Activated CD8-positive, alpha-beta memory T cell treated with anti-CD3 and anti-CD28 coated beads, Interleukin-2, amount 50 U/mL, for 4 hours (primary cell): ENCODE measurements at places on chromosomes 11 and 22.

DNA sequence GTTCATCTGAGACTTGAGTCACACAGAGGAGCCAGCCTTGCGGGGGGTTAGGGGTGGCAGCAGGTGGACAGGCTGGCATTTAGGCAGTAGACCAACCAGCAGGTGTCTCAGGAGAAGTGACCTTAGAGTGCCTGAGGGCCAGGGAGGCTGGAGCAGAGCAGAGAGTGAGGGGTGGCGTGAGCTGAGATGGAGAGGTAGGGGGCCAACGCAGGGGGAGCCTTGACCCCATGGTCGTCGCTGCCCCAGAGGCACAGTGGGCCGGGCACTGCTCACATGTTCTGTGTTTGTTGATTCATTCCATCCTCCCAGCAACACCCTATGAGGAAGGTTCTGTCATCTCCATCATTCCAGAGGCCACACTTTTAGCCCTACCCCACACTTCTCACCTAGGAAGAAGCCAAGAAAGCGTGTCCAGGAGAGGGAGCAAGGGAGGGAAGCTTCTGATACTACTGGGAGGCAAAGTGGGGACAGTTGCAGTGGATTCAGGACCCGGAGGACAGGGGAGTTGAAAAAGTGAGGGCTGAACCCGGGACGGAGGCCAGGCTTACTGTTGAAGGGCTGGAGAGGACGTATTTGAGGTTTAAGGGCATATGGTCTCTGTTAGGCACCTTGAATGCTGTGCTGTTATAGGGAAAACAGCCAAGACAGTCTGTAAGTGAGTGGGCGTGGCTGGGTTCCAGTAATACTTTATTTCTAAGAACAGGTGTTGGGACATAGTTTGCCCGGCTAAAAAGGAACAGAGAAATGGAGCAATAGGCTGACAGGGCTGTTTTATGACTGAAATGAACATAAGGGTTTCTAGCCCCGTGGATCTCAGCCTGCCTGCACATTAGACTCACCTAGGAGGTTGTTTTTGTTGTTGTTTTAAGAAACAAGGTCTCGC lies 7.3 kb downstream of the SART1 start:
- DNase-seq = no peak

DNA sequence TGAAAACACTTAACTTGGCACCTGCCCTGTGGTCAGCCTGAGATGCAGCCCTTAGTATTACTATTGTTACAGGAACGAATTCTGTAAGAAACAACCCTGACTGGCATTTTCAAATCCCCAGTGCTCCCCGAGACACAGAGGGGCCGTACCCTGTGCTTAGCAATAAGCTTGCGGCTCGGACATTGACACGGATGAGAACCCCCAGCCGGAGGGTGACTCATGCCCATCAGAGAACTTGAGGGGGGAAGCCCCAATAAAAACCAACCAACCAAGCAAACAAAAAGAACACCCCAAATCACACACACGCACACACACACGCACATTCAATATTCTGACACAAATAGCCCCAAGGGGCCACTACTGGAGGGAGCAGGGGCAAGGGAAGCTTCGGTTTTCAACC lies 63.8 kb downstream of the SHISAL1 start:
- DNase-seq = no peak

- no peak for DNase-seq
These were observed 405.9 kb downstream of the NXPE2 start for GRCh38 chr11:115084231-115084630.

DNA sequence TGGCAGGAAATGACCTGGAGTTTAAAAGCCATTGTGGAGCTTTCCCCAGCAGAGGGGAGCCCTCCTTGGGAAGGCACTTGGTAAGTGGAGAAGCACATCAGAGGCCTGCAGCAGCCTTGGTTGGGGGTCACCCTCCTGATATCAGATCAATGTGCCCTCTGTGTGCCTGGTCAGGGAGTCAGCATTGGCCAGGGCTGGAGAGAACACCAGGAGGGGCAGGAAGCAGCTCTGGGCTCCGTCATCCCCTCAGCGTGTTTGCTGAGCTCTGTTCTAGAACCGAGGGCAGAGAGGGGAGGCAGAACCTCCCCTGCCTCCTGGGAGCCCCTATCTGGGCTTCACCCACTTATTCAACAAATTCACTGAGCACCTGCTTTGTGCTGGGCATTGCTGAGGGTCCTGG lies 846.0 kb downstream of the TBC1D22A start:
- DNase-seq = no peak

GRCh38 chr11:44437122-44437521 lies 127.2 kb upstream of the ALX4 start:
- no peak for DNase-seq

DNA sequence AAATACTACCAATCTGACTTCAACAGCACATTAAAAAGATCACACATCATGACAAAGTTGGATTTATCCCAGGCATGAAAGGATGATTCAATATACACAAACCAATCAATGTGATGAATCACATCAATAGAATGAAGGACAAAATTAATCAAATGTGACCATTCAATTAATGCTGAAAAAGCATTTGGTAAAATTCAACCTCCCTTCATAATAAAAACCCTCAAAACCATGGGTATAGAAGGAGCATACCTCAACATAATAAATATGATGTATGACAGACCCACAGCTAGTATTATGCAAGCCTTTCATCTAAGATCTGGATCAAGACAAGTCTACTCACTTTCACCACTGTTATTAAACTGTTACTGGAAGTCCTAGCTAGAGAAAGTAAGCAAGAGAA lies 921.7 kb upstream of the RAG2 start:
- DNase-seq = no peak

GRCh38 chr11:134669796-134670195 lies 257.8 kb upstream of the B3GAT1 start:
- no peak for DNase-seq

- DNase-seq = no peak
These were observed 40.5 kb downstream of the TPCN2 start for GRCh38 chr11:69089258-69089657.

DNA sequence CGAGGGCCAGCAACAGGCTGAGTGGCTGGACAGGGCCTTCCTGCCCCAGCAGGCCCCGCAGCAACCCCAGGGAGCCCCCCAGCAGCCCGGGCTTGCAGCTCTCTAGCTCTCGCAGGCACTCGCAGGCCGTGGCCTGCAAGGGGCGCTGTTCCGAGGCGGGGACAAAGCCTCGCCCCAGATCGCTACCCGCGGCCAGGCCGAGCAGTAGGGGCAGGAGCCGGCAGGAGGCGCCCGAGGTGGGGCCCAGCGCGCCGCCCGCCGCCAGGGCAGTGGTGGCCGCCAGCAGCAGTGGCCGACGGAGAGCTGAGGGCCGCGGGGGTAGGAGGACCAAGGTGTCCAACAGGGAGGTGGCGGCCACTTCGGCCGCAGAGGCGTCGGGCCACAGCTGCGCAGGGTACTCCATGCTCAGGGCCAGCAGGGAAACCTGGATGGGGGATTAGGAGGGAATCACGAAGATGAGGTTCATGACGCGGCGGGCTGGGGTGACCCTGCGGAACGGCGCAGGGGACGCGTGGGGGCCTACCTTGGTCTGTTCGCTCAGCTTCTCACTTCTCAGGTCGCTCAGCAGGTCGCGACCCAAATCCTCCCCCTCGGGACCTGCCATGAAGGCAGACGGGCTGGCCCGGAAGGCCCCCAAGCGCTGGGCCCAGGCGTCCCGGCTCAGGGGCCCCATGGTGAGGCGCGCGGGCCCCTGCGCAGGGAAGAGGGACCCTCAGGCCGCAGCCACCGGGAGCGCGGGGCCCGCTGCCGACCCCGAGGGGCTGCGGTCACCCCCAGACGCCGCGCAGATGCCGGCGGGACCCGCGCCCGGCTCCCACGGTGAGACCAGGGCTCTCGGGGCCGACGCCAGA lies 632 bp downstream of the AP5B1 start:
- DNase-seq = peak; percentile 72

- DNase-seq = no peak
These were observed 252.0 kb downstream of the CTTN start for GRCh38 chr11:70650075-70650909.

GRCh38 chr11:88157370-88157769 lies 17.9 kb downstream of the RAB38 start:
- DNase-seq = no peak

DNA sequence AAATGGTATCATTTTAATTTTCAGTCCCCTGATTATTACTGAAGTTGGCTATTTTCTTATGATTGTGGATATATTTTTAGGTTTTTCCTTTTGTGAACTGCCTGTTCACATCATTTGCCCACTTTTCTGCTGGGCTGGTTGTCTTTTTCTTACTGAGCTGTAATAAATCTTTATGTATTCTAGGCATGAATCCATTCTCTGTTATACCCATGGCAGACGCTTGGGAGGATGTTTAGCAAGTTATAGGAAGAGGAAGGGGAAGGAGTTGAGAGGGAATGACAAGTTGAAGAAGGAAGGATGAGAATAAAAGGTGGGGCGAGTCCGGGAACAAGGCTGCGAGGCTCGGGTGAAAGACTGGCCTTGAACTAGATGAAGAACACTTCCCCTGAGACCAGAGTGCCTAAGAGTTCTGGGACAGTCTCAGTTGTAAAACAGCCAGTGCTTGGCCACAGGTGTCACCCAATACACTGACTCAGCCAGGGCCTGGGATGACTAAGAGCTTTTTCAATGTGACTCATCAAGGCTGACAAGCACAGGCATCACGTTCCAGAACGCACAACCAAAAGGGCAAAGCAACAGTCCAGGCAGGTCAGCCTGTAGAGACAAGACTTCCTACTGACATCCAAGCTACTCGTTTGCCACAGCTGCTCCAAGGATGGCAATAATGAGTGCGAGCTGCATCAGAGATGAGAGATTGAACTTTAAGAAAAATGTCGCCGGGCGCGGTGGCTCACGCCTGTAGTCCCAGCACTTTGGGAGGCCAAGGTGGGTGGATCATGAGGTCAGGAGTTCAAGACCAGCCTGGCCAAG lies 35.2 kb downstream of the LRFN4 start:
- DNase-seq = no peak

- DNase-seq = no peak
These were observed 186.8 kb downstream of the TMEM135 start for GRCh38 chr11:87224486-87224885.

DNA sequence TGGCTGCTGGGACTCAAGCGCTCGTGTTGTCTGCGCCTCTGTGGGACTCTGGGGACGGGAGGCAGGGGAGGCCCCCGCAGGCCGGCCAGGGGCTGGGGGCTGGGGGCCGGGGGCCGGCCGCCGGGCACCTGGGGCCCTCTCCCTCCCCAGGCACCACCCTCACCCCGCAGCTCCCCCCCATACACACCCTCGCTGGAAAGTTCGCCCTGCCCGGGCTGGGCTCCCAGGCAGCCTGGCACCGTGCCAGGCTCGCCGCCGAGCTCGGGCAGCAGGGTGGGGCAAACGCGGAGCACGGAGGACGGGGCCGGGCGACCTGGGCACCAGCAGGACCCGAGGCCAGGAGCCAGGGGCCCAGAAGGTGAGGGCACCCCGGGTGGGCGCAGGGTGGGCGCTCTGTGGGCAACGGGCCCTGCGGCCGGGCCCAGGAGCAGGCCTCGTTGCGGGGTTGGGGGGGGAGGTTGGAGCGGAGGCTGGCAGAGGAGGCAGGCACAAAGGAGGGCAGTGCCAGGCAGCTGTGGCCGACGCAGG lies 76.7 kb upstream of the WNT7B start:
- peak; percentile 56 for DNase-seq

GRCh38 chr11:86978247-86978646 lies 23.1 kb upstream of the FZD4 start:
- no peak for DNase-seq

- no peak for DNase-seq
These were observed 71.6 kb downstream of the CCDC34 start for GRCh38 chr11:27291302-27291889.

GRCh38 chr22:30511109-30511508 lies 5.6 kb upstream of the SEC14L4 start:
- DNase-seq = no peak

DNA sequence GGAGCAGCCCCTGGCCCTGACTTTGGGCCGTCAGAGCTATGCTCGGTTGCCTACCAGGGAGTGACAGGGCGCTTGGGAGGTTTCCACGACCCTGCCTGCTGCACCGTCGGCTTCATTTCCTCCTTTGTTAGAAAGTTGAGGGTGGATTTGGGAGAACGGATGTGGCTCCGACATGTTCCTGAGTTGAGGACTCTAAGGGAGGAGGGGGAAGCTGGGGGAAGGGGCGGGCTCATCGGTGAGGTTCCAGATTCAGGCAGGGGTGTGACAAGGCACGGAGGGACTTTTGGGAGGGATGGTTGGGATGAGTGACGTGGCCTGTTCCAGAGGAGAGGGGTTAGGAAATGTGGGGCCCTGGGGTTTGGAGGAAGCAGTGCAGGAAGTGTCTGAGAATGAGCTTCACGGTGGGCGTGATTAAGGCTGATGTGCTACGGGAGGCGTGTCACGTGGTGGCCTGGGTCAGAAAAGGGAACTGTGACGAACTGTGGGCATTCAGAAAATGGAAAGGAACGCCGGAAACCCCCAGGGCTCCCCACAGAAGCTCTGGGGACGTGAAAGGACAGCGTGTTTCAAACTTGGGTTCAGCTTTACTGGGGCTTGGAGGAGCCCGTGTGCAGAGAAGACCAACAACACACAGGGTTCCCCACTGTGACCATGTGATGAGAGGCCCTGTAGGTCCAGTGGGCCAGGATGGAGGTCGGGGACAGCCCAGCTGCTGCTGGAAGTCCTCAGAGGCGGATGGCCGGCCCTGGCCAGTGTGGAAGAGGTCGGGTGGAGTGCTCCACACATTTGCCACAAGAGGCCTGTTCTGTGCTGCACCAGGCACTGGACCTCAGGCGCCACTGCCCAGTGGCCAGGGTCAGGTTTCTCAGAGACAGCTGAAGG lies 2.8 kb downstream of the PARVB start:
- DNase-seq = peak; percentile 63

DNA sequence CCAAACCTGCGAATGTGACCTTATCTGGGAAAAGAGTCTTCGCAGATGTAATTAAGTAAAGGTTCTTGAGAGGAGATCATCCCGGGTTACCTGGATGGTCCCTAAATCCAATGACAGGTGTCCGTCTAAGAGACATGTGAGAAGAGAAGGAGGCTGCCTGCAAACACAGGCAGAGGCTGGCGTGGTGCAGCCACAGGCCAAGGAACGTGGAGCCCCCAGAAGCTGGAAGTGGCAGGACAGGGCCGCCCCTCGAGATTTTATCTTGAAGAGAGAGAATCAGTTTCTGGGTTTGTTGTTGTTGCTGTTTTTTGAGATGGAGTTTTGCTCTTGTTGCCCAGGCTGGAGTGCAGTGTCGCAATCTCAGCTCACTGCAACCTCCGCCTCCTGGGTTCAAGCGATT lies 33.6 kb downstream of the MRGPRD start:
- no peak for DNase-seq

- DNase-seq = no peak
These were observed 23.3 kb downstream of the SNAP29 start for GRCh38 chr22:20881869-20882815.

DNA sequence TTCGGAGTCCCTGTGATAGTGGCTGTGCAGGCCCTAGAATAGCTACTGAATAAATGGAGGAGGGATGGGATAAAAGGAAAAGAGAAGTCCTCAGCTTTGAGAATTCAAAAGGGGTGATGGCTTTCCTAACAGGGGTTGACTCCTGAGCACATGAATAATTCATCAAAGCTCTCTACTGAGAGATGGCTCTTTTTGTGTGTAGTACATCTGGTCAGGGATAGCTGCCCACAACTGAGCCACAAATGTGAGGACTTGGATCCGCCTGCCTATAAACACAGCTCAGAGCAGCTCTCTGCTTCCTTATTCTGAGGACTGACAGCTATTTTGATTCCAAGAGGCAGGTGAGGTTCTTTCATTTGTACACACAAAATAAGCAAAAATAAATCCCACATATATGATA lies 82.3 kb downstream of the USP35 start:
- DNase-seq = no peak

GRCh38 chr11:2663506-2663905 lies 36.3 kb downstream of the KCNQ1OT1 start:
- DNase-seq = no peak
